Large intestine (tissue), 12 donors: ENCODE measurements at places on chromosomes 7 and 10.

DNA sequence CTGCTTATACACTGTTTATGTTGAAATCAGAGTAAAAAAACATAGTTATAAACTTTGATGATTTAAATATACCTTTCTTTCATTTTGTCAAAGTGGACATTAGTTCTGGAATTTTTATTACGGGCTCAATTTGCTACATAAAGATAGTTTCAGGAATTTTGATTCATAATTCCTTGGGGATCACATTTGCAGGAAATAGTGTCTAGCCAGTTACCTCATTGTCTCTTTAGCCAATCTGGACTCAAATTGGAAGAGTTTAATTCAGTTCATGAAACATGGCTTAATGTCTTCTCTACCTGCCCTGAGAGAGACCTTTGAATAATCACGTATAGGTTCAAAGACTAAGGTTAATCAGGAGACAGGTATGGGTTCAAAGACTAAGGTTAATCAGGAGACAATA is 262.6 kb downstream of the HGF start:
- no peak for DNase-seq

GRCh38 chr7:76259124-76260093 is 43.1 kb upstream of the HSPB1 start:
- no peak for DNase-seq

DNA sequence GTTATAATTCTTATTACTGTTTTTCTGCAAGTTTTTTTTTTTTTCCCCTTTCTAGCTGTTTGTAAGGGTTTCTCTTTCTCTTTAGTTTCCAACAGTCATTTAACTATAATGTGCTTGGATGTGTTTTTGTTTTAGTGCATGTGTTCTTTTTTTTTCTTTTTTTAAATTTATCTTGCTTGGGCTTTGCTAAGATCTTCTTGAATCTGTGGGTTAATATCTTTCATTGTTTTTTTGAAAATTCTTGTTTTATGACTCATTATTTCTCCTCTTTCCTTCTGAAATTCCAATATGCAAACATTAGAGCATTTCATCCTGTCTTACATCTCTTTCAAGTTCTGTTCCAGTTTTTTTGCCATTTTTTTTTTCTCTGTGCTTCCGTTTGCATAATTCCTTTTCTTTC is 5.7 kb upstream of the HK1 start:
- no peak for DNase-seq

DNA sequence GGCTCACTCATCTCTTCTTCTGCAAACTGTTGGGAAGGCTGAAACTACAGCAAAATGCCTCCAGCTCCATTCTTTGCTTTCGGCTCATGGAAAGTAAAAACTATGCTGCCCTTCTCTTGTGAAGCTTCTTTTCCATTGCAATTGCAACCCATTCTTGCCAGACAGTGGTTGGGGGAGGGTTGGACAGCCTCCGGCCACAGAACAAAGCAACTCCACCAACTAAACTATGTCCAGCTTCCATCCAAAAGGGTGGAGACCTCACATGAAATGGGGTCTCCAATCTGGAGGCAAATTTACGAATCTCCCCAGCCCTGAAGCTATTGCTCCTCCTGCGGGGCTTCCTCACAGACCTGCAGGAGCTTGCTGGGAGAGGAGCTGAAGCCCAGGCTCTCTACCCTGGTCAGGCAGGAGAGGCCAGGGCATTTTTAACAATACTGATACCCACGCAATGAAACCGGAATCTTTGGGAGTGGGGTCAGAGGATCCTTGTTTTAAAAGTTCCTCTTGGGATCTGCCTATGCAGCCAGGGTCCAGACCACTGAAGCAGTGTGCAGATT is 549 bp downstream of the GPNMB start:
- DNase-seq: no peak

DNA sequence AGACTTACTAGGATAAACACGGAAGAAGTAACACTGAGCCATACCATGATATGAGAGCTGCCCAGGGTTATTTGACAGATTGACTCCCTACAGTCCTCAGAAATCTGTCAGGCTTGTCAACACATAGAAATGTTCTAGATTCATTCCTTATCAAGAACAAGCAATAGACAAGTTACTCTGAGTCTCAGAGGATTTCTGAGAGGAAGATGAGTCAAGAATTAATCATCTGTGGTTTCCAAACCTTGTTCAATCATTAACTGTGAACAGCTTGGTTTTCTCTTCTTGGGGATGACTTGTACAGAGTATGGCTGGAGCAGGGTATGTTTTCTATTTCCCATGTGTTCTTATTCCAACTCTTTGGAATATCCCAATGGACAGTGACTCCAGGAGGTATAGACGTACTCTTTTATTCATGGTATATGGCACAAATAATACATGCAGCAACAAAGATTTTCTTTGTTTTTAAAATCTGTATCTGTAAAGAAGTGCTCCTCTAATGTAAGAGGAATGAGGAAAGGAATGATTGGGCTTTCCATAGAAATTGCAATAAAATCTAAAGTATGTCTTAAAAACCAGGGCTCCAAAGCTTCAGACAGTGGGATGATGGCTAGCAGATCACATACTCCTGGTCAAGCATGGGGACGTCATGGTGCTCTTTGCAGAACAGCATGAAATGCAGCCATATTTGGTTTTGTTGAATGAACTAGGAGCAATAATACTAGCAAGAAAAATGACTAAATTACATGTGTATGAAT is 11.9 kb upstream of the SFR1 start:
- peak; percentile 44 for DNase-seq

- no peak for DNase-seq
These were observed 55.1 kb downstream of the KCTD7 start for GRCh38 chr7:66683770-66684123.

- DNase-seq: peak; percentile 43
These were observed 106.9 kb upstream of the RHEB start for GRCh38 chr7:151626422-151627115.

- DNase-seq: peak; percentile 60
These were observed 276.1 kb downstream of the DNAJB6 start for GRCh38 chr7:157612664-157613561.

DNA sequence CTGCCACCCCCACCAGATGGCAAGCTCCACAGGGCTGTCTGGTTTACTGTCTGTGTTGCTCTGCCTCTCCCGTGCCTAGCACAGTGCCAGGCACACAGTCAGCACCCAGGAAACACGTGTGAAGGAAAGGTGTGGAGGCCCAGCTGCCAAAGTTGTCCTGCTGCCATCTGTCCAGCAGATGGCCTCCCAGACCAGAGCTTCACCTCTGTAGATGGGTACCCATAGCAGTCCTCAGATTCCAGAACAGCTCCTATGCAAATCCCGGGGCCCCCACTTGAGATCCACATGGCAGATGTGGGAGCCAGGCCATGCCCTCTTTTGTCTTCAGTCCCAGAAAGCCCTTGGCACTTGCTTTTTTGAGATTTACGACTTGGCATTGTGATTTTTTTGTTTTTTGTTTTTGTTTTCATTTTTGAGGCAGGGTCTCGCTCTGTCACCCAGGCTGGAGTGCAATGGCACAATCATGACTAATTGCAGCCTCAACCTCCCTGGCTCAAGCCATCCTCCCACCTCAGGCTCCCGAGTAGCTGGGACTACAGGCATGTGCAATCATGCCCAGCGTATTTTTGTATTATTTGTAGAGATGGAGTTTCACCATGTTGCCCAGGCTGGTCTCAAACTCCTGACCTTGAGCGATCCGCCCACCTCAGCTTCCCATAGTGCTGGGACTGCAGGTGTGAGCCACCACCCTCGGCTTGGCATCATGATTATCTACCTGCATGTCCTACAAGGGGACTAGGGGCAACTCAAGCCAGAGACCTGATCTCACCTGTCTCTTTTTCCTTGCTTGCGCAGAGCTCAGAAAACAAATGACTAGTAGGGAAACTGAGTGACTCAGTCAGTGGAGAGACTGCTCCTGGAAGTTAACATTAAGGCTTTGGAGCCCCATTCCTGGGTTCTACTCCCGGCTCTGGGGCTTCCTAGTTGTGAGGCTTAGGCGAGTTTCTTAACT is 16.9 kb upstream of the PALD1 start:
- DNase-seq: no peak

DNA sequence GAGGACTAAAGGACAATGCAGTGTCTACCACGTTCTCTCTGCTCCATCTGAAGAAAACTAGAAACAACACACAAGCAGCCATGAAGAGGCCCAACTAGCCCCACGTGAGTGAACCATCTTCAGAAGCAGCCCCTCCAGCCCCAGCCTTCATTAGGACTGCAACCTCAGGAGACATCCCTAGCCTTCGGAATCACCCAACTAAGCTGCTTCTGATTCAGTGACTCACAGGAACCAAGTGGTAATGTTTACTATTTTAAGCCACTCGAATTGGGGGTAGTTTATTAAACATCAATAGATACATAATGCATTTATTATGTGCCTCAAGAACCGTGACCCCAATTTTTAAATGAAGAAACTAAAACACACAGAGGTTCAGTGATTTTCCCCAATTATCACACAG is 22.6 kb downstream of the ARHGAP12 start:
- no peak for DNase-seq

DNA sequence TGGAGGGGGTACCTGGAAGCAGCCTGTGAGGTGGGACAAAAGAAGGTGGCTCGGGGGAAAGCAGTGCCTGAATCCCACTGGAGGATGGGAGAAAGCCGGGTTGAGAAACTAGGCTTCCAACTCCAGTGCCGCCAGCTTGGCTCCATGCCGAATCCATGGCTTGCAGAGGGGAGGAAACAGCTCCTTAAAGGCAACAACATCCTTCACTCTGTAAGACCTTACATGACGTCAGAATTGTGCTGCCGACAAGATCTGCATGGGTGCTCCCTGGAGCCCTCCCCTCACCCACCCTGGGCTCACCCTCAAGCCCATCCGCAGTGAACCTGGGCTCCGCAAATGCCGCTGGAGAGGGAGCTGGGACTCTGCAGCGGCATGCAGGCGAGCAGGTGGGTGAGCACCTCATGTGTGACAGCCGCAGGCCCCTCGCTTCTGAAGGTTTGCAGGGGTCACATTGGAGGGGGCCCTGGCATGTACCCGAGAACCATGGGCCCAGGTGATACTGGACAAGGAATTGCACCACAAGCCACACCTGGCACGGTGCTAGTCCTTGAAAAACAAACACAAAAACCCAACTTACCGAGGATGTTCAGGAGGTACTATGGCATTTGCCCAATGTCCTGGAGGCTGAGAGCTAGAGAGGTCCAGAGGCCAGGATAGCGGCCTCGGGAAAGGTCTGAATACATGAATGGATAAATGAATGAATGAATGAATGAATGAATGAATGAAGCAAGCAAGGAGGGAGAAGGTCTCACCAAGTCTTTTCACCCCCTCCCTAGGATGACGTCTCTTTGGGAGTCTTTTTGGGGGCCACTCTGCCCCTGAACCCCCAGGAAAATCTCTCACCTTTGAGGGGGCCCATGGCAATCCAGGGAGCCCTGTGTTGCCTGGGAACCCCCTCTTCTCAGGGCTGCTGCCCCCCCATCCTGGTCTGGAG is 238.6 kb upstream of the SHH start:
- DNase-seq: no peak

GRCh38 chr7:30389791-30390190 is 88.8 kb downstream of the NOD1 start:
- no peak for DNase-seq

GRCh38 chr7:75722373-75722772 is 16.4 kb downstream of the HIP1 start:
- DNase-seq: no peak

- no peak for DNase-seq
These were observed 68.9 kb upstream of the ADO start for GRCh38 chr10:62735464-62736167.

- no peak for DNase-seq
These were observed 69.3 kb upstream of the PRR15 start for GRCh38 chr7:29494350-29494749.

GRCh38 chr10:114336823-114337509 is 67.3 kb downstream of the AFAP1L2 start:
- no peak for DNase-seq

- no peak for DNase-seq
These were observed 65.8 kb downstream of the ATXN7L1 start for GRCh38 chr7:105810556-105810955.

DNA sequence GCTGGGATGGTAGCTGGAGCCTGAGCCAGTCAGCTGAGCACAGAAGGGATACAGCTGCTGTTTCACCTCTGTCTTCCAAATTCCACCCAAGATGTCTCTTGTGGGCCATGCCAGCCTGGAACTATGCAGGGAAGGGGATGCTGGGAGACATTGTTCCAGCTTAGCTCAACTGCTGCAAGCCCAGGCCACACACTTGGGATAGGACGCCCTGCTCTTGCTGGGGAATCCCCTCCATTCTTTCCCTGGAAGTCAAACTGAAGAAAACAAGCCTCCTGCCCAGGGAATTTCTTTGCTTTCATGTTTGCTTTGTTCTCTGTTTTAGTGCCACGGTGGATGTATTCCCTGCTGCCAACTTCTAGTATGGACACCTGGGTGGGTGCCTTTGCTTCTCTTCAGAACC is 55.2 kb upstream of the CDK13 start:
- no peak for DNase-seq

DNA sequence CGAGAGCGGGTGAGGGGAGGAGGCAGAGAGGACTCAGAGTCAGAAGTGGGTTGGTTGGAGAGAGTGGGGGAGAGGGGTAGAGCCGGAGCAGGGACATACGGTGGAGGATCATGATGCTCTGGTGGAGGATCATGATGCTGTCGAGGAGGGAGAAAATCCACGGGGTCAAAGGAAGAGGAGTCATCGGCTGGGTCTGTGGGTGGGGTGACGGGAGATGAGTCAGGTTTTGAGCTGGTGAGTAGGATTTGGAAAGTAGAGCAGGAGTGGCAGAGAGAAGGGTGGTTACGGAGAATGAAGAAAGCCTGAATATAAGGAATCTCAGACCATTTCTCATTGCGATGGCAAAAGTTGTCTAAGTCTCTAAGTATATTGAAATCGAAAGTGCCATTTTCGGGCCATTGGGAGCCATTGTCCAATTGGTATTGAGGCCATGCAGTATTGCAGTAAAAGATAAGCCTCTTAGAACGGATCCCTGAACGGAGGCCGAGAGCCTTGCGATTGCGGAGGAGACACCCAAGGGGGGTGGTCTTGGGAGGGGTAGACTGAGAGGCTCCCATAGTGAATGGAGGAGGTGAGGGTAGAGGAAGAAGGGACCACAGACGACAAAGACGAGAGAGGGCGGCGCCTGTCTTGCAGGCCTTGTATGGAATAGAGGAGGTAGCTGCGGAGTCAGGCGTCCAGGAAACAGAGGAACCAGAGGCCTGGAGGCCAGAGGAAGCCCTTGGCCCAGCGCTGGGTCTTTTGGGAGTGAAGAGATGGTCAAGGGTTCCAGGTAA is 23.8 kb downstream of the SCIN start:
- no peak for DNase-seq
